ENCODE measurements at places on chromosomes 13 and 19.

GRCh38 chr13:65965501-65965900, 1264.6 kb downstream of the PCDH9 start:
- no peak for DNase-seq

DNA sequence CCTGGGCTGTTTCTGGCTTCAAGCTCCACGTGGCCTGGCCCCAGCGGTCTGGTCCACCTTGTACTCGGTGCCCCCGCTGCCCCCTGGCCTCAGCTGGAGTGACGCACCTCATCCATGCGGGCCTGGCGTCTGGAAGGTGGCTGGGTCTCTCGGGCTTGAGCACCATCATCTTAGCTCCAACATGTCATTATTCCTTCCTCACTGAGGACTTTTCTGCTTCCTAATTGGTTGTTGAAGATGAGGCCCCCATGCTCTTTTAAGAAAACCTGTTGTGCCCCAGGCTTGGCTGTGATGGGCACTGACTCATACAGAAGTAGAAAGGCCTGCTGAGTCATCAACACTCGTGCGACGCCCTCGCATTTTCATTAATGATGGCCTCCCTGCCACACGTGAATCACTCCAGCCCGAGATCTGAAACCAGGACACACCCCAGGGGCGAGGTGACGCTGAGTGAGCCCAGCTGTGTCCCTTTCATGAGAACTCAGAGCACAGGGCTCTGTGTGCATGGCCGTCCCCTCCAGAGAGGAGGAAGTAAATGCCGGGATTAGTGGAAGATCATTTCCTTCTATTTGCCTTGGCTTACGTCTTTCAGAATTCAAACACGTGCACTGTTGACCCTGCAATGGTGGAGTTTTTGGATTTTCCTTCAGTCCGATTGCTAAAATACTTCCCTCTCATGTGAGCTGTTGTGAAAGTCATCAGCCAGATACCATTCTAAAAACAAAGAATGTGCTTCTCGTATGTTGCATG, 14.0 kb upstream of the GJA3 start:
- peak; percentile 77 for DNase-seq

GRCh38 chr13:44854313-44855060, 134.8 kb downstream of the NUFIP1 start:
- peak; percentile 62 for DNase-seq

DNA sequence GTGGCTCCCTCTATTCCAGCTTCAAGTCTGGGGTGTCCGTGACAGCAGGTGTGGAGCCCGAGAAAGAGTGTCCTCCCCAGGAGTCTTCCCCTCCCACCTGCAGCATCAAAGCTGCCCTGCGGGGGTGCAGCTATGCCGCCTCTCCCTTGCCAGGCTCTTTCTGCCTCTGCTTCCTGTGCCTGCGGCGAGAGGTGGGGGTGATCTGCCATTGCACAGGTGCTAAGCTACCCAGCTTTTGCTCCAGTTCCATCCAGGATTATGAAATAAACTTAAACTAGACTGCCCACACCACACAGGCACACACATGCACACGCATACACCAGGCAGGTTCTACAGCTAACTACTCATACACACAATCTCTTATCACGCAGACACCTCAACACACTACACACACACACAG, 104.7 kb upstream of the CLDN10 start:
- DNase-seq, result no peak

DNA sequence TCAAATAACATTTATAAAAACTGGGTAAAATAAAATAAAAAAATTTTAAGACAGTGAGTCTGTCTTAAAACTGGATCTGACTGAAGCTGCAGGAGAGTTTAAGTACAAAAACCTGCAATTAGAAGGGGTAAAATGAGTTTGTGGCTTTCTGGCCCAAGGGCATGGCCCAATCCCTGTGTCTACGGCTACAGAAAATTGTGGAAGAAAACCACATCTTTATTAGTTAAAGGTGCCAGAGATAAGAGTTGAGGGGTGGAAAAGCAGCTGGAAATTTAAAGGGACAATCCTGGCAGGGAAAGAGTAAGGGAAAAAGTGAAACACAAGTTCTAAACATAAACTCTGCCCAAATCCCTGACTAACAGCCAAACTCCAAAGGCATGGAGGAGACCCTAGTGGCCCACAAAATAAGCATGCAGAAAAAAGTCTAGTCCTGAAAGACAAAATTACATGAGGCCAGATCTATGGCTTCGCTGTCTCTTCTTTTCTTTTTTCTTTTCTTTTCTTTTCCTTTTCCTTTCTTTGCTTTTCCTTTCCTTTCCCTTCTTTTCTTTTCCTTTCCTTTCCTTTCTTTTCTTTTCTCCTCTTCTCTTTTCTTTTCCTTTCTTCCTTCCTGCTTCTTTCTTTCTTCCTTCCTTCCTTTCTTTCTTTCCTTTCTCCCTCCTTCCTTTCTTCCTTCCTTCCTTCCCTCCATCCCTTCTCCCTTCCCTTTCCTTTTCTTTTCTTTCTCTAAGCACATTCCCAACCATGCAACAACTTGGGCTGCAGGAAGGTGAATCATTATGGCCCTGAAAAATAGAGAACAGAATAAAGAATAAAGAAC, 23.5 kb upstream of the DLEU7 start:
- no peak for DNase-seq

DNA sequence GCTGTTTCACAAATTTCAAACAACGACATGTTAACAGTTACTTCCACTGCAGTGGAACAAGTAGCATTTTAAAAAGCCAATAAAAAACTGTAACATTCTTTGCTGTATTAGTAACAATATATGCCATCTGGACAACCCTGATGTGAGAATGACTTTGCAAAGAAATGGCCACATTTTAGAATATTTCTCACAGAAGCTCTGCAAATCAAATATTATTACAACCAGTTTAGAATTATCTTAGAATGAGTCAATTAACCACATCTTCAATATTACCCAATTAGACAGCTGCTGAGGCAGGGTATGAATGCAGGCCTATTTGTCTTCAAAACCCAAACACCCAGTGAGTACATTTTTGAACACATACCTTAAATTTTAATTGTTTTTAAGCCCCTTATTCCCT, 3.2 kb downstream of the ZNF699 start:
- no peak for DNase-seq

GRCh38 chr13:106373989-106374572, 161.4 kb downstream of the EFNB2 start:
- DNase-seq, result no peak

DNA sequence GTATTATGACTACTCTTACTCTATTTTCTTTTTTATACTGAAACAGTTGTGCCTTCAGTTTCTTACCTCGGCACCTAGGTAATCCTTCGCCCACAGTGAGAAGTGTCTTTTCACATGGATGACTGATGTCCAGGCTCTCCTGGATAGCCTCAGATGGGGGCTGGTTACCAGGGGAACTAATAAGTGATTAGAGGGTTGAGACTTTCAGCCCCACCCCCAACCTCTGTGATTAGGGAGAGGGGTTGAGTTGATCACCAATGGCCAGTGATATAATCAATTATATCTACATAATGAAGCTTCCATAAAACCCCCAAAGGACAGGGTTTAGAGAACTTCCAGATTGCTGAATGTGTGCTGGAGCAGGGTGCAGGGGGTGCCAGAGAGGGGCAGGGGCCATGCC, 43.0 kb upstream of the GPR183 start:
- no peak for DNase-seq

- DNase-seq, result no peak
Measured at GRCh38 chr19:53960886-53961285, 1.9 kb upstream of the CACNG8 start.

GRCh38 chr13:50238922-50239321, 223.7 kb downstream of the KCNRG start:
- DNase-seq, result no peak

DNA sequence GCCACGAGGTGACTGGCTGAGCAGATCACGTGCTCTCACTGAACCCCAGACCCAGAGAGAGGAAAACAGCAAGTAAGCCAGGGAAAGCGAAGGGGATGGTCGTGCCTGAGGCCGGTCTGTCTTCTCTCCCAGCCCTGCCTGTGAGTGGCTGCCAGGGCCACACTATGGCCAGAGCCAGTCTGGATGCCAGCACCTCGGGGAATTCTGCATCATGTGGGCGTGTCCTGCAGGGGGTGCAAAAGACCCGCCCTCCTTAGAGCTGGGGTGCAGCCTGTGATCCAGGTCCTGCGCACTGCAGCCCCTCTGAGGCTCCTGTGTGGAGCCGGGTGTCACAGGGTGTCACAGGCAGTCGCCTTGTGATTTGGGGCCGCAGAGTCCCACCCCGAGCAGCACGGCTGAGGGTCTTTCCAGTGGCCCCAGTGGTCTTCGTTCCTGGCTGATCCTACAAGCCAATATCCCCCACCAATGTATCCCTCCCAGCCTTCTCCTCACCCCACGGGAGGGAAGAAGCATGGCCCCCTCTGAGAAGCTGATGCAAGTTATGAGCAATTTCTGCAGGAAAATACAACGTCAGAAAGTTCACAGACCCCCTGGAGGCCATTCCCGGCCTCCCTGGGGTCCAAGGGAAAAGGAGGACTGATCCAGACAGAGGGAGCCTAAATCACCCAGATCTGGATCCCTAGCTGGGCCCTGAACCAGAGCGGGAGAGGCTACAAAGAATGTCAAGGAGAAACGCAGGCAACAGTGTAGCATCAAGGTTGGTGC, 7.7 kb downstream of the PPP1R12C start:
- no peak for DNase-seq

DNA sequence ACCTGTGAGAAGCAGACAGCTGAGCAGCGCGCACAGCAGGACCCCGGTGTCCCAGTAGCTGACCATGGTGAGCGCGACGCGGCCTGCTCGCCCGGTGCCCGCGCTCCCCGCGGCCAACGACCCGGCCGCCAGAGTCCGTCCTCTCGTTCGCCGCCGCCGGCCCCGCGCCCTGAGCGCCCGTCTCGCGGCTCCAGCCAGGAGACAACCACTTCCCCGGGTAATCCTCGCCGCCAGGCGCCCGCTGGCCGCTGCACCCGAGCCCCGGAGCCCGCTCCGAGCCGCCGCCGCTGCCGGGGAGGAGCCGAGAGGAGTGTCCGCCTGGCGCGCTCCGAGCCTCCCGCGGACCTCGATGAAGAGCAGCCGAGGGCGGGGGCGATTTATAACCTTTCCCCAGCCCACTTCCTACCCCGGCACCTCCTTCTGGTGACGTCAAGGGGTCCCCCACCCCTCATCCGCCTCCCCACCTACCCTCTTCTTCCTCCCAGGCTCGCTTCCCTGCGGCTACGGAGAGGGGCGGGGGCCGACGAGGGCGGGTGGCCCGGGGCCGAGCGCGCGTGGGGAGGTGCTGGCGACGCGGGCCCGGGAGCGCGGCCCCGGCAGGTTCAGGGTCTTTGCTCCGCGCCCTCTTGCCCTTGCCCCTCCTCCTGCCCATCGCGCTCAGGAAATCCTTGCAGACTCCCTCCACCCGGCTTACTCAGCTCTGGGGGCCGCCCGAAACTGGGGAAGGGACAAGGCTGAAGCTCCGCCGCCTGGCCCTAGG, at the start of gene FLT1:
Gene FLT1, minus strand, starts transcription at position 351 of the 760 bp plus-strand sequence. Its CDS starts 285 bp downstream, at position 66.
- no peak for DNase-seq

DNA sequence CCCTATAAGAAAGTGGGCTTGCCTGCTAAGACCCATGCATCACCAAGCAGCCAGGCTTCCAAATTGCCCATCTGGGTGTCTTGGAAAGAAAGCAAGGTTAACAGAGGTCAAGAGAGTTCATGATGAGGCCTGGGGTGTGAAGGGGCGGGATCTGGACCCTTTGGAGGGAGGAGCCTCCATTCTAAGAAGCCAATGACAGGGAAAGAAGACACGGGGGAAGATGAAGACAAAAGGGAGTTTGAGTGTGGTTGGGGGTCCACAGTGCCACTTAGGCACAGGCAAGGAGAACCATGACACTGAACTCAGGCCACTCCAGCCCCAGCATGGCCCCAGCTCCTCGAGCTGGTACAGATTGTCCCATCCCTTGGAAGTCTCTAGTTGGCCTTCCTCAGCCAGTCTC, 350.2 kb upstream of the TSHZ3 start:
- DNase-seq, result no peak

DNA sequence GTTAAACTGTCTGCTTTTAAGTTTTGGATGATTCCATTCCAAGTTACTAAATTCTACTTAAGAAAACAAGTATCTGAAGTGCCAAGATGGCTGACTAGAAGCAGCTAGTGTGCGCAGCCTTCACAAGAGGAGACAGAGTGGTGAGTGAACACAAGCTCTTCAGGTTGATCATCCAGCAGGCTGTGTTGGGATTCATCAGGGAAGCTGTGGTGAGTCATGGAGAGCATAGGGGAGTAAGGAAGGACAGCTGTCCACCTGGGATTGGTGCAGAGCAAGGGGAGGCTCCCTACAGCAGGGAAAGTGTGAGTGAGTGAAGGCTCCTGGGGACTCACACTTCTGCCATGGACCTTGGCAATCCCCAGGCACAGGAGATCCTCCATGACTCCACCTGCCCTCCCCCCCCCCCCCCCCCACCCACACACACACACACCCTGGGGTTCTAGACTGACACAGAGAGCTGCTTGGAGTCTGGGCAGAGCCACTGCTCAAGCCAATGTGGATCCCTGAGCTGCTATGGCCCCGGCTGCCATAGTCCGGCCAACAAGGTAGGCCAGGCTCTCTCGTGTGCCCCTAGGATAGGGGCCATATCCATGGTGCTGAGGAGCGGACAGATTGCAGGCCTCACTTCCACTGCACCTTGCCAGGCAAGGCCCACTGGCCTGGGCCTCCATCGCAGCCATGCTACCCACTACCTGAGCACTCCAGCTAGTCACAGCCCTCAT, 23.5 kb downstream of the SLC25A15 start:
- no peak for DNase-seq

- no peak for DNase-seq
Measured at GRCh38 chr19:31261603-31262212, 87.5 kb downstream of the TSHZ3 start.

DNA sequence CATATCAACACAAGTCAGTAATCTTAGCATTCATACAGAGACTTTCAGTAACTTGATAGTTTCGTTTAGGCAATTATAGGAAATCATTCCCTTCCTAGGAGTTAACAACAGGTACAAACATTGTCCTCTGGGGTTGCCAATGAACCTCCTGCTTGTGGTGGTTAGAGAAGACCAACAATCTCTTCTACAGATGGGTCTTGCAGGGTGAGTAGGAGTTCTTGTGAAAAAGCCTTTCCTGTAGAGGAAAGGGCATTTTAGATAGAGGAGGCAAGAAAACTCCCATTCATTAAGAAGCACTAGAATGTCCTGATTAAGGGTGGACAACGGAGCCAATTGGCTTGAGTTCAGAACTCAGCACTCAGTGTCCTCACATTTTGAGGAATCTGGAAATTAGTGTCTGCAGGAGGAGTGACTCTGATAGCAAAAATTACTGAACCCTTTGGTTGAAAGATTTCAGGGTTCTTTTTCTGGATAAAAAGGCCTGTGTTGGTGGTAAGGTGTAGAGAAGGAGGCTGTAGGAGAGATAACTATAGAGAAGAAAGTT, 4.2 kb downstream of the WDFY2 start:
- no peak for DNase-seq
